NCI-H1417 treated with DMSO at 0.1 percent for 48 hours (cell line): ENCODE measurements at places on chromosomes 3 and 15.

DNA sequence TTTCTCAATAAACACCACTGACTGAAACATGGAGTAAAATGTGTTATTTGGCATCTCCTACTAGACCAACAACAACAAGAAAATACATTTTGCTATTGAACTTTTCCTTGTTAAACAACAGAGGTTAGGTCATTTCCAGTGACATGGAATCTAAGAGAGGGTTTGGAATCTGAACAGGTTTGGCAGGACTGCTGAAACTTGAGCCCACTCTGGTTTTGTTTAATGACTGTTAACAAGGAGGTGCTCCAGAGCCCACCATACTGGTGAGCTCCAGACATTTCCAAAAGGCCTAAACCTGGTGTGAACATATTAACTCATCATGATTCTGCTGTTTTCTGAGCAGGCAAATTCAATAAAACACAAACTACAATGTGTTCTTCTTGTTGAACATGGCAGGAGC, 330.7 kb upstream of the TRIM42 start:
- no peak for DNase-seq

DNA sequence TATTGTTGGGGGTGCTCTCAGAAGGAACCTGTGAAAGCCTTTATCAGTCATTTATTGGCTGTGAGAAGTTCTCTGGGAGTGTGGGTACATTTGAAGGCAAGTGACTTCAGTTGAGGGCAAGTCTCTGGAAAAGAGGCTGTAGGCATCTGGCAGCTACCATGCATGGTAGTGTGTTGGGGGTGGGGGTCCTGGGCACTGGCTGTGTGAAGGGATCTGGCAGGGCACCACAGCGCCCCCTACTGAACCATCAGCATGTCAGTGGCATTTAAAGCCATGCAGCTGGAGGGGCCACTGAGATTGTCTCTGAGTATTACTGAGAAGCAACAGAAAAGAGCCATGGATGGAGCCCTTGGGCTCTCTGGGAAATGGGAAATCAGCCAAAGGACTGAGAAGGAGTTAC, 30.6 kb downstream of the CRTAP start:
- DNase-seq = no peak

DNA sequence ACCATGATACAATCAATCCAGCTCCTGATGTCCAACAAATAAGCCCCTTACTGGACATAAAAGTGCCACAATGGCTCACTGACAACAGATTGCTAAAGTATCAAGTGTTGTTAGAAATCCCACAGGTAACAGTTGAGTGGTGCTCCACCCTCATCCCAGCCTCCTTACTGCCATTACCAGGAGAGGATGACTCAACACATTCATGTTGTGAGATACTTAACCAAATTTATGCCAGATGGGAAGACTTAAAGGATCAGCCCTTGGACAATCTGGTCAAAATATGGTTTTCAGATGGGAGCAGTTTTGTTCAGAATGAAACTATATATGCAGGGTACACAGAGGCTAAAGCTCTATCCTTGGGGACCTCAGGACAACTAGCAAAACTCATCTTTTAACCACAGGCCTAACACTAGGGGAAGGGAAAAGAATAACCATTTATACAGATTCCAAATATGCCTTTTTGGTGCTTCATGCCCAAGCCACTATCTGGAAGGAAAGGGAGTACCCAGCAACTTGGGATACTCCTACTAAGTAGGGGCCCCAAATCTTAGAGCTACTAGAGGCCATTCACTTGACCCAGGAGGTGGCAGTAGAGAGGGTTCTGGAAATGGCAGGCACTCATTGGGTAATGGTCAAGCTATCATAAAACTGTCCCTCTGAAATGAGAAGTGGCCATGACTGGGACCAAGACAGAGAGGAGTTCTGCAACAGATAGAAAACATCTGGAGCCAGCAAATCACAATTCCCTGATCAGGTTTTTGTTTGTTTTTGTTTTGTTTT, 6.9 kb upstream of the ZNF662 start:
- no peak for DNase-seq

DNA sequence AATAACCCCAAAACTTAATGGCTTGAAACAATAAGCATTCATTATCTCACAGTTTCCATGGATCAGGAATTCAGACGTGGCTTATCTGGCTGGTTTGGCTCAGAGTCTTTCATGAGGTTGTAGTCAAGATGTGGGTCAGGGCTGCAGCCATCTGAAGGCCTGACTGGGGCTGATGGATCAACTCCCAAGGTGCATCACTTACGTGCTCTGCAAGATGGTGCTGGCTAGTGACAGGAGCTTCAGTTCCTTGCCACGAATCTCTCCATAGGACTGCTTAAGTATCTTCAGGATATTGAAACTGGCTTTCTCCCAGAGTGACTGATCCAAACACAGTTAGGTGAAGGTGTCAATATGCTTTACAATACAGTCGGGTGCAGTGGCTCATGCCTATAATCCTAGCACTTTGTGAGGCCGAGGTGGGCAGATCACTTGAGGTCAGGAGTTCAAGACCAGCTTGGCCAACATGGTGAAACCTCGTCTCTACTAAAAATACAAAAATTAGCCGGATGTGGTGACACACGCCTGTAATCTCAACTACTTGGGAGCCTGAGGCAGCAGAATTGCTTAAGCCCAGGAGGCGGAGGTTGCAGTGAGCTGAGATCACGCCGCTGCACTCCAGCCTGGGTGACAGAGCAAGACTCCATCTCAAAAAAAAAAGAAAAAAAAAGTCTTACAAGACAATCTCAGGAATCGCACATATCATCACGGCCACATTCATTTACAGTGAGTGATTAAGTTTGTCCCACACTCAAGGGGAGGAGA, 28.5 kb upstream of the PTPRG start:
- no peak for DNase-seq

GRCh38 chr3:43894176-43895049, 203.7 kb downstream of the ABHD5 start:
- DNase-seq = no peak

- no peak for DNase-seq
These were observed 245.2 kb downstream of the EFHB start for GRCh38 chr3:19688767-19689166.

DNA sequence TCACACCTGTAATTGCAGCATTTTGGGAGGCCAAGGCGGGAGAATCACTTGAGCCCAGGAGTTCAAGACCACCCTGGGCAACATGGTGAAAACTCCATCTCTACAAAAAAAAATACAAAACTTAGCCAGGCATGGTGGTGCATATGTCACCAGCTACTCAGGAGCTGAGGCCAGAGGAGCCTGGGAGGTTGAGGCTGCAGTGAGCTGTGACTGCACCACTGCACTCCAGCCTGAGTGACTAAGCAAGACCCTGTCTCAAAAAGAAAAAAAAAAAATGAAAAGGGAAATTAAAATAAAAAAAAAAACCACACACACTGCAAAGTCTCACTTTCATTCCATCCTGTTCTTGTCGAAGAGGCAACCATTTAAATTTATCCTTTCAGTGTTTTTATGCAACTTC, 100.8 kb upstream of the PIAS1 start:
- no peak for DNase-seq

DNA sequence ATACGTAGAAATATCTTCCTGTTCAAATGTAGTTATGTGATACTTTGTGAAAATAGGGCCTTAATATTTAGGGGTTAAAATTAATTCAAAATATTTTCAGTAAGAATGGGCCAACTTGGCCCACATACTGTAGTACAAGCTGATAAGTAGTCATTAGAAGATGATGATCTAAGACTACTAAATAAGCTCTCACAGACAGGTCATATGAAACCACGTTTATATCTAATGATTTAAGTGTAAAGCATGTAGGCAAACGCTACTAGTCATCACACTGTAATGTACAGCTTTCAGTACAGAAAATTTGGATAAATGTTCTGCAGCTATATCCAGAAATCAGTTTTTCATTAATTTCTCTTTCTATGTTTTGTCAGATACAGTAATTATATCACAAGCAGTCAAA, 228.6 kb downstream of the UBE2E2 start:
- DNase-seq = no peak
